ENCODE measurements at places on chromosomes 3 and 15.

GRCh38 chr15:45573961-45574629, 13.1 kb upstream of the BLOC1S6 start:
- DNase-seq, result no peak

- no peak for DNase-seq
Measured at GRCh38 chr3:146605106-146605505, at the start of gene PLSCR5. Gene PLSCR5, minus strand, starts transcription at chr3:146605346. Its CDS starts 134 bp downstream, at chr3:146605212.

DNA sequence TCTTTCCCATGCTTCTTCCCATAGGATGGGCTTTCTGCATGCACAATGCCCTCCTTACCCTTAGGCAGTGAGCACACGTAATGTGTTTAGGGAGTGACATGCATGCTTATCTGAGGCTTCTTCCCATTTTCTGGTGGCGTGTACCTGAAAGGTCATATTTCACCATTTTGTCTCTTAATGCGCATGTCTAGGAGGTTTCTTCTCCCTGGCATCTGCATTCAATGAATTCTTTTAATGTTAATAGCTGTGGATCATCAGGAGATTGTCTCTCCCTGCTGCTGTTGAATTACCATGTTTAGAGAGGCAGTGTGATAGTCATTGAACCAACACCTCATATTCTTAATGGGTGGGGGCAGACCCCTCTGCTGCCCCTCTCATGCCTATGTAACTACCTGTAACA, 205.6 kb upstream of the SGO1 start:
- no peak for DNase-seq

DNA sequence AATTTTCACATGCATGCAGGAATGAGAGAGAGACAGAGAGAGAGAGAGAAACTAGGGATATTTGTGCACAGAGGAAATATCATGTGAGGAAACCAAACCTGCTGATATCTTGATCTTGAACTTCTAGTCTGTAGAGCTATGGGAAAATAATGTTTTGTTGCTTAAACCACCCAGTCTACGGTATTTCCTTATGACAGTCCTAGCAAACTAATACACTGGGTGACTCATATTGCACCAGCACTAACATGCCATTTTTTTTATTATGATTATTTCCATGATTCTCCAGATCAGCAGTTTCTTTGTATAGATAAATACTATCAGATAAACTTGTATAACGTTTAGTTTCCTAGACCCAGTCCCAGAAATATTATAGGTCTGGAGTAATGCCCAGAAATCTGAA, 1259.0 kb downstream of the ZPLD1 start:
- no peak for DNase-seq

GRCh38 chr3:108554913-108555571, 34.2 kb downstream of the CIP2A start:
- no peak for DNase-seq

- DNase-seq, result no peak
Measured at GRCh38 chr3:190175490-190175889, 54.8 kb upstream of the P3H2 start.

- no peak for DNase-seq
Measured at GRCh38 chr15:60102748-60103147, 98.6 kb downstream of the FOXB1 start.

DNA sequence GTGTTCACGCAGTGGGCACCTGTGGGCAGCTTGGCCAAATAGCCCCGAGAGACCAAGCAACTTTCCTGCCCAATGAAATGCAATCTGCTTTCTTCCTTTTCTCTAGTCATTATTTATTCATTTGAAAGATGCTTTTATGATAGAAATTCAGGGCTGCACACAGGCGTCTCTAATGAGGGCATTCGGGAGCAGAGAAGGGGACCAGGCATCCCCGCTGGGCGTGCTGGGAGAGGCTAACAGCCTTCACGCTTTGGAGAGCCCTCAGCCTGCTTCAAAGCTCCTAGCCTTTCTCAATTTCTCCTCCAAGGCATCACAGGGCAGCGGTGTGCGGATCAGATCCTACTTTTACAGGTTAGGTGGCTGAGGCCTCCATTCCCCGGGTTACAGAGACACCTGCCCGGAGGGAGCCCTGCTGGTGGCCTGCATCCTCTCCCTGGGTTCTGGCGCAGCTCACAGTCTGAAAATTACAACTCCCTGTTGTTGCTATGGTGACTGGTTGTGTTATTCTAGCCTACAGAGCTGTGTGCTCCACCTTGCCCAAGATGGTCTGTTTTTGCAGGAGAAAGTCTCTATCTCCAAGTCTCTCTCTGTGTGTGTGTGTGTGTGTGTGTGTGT, 21.8 kb upstream of the KLF13 start:
- no peak for DNase-seq

- no peak for DNase-seq
Measured at GRCh38 chr3:172197344-172197743, 158.0 kb downstream of the FNDC3B start.

GRCh38 chr3:155334914-155335723, 41.6 kb upstream of the STRIT1 start:
- DNase-seq, result no peak

DNA sequence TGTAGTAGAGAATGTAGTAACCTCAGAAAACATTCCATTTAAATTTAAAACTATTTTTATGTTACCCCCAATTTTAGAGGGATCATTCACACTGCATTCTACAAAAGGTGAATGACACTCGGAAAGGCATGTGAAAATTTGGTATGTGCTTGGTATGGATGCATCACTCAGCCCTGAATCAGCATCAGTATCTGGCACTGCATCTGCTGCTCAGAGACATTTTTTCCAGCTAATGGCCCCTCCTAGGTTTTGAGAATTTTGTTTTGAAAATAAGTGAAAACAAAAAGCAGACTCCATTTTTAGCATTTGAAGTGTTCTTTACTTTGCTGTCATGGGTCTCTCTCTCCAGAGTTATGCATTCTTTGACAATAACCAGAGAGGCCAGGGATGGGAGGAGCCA, 15.6 kb upstream of the WWTR1 start:
- DNase-seq, result no peak

- no peak for DNase-seq
Measured at GRCh38 chr3:146178006-146178689, 17.2 kb upstream of the PLOD2 start.

- DNase-seq, result no peak
Measured at GRCh38 chr3:120449701-120450599, 842 bp downstream of the FSTL1 start.

- DNase-seq, result no peak
Measured at GRCh38 chr3:176274161-176274560, 923.1 kb downstream of the TBL1XR1 start.

DNA sequence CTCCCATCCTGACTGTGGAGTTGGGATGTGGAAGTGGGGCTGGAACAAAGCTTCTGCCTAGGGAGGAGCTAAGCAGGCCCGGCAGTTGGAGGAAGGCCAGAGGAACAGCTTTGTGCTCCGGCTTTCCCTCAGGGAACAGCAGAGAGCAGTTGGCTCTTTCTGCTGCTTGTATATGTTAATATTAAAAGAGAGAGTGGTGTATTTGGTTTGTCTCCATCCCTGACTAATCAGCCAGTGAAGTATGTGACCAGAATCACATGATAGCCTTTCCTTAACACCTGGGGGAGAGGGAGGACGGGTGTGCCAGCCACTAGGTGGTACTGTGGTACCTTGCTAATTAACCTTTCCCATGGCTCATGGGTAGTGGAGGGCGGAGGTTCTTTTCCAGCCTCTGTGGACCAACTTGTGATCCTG, 10.0 kb downstream of the EIF2B5 start:
- peak; percentile 50 for DNase-seq

DNA sequence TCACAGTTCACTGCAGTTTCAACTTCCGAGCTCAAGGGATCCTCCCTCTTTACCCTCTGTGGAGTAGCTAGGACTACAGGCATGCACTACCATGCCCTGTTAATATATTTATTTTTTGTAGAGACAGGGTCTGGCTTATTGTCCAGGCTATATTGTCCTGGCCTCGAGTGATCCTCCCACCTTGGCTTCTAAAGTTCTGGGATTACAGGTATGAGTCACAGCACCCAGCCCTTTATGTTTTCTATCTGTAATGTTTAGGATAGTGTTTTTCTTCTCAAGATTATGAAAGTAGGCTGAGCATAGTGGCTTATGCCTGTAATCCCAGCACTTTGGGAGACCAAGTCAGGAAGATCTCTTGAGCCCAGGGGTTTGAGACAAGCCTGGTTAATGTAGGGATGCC, 11.9 kb upstream of the SCG3 start:
- no peak for DNase-seq
